NCI-H146 (cell line): ENCODE measurements at places on chromosomes 12 and 14.

DNA sequence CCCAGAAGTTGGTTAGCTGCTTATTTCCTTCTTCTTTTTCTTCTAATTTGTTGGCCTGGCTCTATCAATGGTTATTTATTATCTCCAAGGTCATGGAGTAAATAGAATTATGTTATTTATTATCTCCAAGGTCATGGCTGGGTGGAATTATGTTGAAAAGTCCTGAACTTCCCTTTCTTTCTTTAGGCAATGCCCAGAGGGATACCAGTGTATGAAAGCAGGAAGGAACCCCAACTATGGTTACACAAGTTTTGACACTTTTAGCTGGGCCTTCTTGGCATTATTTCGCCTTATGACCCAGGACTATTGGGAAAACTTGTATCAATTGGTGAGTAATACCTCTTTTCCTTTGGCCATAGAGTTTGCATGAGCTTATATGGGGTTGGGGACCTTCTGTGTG is 111.6 kb downstream of the SCN8A start:
- no peak for DNase-seq

DNA sequence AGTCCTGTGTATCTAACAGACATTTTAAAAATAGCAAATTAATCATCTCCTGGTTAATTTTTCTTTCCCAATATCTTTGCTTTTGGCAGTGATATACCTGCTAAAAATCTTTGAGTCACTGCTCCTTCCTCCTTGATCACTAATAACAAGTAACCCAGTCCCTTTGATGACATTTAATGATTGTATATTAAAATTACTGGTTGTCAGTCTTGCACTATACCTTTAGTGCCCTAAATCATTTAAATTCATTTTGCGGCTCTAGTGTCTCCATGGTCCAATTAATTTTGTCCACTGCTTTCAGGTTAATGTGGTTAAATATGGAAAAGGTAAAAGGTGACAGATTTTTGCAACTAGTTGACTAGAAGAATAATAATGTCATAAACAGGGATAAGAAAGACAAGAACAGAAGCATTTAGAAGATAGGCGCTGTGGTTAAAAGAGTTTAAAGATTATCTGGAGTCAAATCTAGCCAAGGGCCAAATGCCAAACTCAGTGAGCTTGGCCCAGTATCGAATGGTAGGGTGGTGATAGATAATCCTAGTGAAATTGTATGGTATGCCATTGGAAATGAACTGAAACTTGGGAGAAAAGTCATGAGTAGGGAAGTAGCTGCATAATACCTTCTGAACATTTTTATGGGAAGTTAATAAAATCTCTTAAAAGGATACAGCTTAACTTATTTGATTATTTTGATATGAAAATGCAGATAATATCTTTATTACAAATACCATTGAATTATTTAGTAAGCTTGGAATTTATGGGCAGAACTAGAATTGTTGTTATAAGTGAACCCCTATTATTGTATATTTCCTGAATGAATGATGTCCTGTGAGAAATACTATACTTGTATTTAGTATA is 115.0 kb downstream of the PCNX1 start:
- no peak for DNase-seq

- DNase-seq = peak; percentile 52
Observed at GRCh38 chr12:130872179-130873096, 572 bp downstream of the RAN start.

DNA sequence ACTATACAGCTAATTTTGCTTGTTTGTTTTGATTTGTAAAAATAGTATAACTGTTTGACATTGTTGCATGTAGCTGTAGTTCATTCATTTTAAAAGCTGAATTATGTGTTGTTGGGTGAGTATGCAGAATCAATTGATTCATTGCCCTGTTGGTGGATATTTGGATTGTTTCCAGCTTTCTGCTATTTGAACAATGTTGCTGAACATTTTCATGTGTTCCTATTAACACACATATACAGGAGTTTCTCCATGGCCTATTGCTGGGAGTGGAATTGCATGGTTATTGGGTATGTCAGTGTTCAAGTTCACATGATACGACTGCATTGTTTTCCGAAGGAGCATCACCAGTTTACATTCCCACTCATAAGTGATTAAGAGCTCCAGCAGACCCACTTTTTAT is 75.3 kb downstream of the SRGAP1 start:
- no peak for DNase-seq

GRCh38 chr12:46783871-46784270 is 41.9 kb downstream of the SLC38A4 start:
- no peak for DNase-seq

- DNase-seq = peak; percentile 28
Observed at GRCh38 chr12:49345825-49346658, 646 bp upstream of the DNAJC22 start.

GRCh38 chr12:82964446-82964845 is 277.7 kb downstream of the TMTC2 start:
- DNase-seq = peak; percentile 36

DNA sequence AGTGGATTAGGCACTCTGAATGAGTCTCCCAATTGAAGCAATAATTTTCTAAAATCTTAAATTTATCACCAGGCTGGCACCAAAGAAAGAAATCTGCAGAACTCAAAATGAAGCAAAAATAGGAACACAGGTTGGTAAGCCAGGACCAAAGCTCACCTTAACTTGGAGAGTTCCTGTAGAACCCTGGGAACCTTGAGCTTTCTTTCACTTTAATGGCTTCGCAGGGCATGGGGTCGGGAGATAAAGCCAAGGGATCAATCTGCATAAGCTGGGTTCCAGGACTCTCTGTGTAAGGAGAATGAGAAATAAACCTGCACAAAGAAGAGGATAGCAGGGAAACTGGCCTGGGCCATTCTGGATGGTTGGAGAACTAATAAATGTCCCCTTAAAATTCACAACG is 8.3 kb upstream of the VDR start:
- no peak for DNase-seq

- peak; percentile 53 for DNase-seq
Observed at GRCh38 chr12:47964106-47964728, 821 bp downstream of the TMEM106C start.
